Adrenal gland (tissue), 19 donors: ENCODE measurements at places on chromosomes 5 and 9. TPM values are rescaled to one million over a fixed set of nuclear protein-coding genes. Genes with fewer than 3 reads are reported as not detected.

CCL28 gene
- polyA plus RNA-seq: 2.1 TPM

KIAA0825 gene
- 0.64 TPM for polyA plus RNA-seq

RBM18 gene
- 39.1 TPM for polyA plus RNA-seq

AQP7 gene
- polyA plus RNA-seq: 3.5 TPM
